ENCODE measurements at places on chromosomes 5 and 9.

DNA sequence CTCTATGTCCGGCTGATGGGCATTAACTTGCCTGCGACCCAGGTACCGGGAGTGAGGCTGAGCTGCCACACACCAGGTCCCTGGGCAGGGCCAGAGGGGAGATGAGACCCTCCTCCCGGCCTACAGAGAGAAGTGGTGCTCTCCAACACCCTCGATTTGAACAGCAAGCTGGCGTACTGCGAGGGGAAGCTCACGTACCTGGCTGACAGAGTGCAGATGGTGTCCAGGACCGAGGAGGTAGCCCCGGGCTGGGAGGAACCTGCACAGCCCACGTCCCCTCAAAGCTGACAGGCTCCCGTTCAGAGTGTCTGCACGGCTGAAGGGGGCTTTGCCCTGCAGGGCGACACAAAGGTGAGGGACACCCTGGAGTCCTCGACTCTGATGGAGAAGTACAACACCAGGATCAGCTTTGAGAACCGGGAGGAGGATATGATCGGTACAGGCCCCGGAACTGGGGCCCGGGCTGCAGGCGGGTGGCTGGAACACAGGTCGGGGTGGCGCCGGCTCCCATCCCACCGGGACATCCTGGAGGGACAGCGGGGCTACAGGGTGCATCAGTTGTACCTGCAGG lies 1.0 kb upstream of the RABL6 start:
- no peak for DNase-seq

GRCh38 chr5:54760182-54760935 lies 225.0 kb downstream of the ESM1 start:
- no peak for DNase-seq

DNA sequence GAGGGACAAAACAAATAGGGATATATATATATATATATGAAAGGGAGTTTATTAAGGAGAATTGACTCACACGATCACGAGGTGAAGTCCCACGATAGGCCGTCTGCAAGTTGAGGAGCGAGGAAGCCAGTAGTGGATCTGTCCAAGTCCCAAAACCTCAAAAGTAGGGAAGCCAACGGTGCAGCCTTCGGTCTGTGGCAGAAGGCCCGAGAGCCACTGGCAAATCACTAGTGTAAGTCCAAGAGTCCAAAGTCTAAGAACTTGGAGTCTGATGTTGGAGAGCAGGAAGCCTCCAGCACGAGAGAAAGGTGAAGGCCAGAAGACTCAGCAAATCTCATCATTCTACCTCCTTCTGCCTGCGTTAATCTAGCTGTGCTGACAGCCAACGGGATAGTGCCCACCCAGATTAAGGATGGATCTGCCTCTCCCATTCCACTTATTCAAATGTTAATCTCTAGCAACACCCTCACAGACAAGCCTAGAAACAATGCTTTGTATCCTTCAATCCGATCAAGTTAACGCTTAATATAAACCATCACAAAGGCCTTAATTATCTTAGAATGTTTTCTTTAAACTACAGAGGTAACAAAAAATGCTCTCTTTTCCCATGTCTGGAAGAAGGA lies 23.8 kb upstream of the DAB2 start:
- DNase-seq = no peak

DNA sequence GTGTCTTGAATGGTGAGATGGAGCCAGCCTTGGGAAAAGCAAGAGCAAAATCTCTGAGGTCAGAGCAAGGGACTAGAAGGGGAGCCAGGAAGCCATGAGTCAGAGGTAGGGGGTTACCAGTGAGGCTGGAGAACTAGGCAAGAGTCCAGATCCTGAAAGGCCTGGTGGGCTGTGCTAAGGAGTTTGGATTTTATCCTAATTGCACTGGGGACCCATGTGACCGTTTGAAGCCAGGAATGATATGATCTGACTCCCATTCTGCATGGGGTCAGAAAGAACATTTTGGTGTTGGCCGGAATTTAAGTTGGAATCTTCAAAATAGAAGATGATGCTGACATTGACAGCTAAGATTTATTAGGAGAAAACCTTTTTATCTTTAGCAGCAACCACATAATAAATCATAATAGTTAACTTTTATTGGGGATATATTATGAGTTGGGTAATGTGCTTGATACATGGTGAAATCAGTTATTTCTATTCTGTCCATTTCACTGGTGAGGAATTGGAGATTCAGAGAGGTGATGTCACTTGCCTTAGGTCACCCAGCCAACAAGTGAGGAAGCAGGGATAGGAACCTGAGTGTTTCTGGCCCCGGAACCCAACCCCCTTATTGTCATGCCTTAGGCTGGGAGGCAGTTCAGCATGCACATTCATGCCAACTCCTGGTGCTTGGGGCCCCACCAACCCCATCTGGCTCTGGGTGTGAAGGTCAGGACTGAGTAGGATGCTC lies 61.5 kb upstream of the RARS1 start:
- DNase-seq = no peak

GRCh38 chr5:13944560-13945199 lies at the start of gene DNAH5:
Gene DNAH5, minus strand, starts transcription at chr5:13944688. Its CDS starts 250 bp downstream, at chr5:13944438.
- DNase-seq = no peak

DNA sequence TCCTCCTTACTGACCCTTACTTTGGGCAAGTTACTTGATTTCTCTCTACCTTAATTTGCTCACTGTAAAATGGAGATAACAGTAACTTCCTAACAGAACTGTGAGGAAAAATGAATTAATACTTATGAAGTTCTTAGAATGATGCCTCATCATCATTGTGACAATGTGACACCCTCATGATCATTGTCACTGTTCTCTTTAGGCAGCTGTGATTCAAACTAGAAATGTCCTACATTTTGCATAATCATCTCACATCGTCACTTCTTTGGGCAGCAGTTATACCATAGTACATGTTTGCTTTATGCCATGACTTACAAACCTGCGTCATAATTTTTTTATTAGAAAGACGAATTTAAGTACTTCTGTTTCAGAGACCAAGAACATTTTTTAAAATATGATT lies 9.7 kb downstream of the SLC30A5 start:
- no peak for DNase-seq

GRCh38 chr9:7979611-7980010 lies 180.0 kb upstream of the DMAC1 start:
- no peak for DNase-seq

GRCh38 chr5:127830157-127830556 lies 127.0 kb downstream of the CCDC192 start:
- no peak for DNase-seq
